Hematopoietic multipotent progenitor cell treated with erythropoietin and hydrocortisone succinate and interleukin-3 and kit ligand, for 4 days (in vitro differentiated cells): ENCODE measurements at places on chromosomes 2 and 18.
A peak's percentile ranks its signal among the peaks of the same experiment; 100 is the strongest.

GRCh38 chr2:138493334-138493733 is 8.2 kb upstream of the SPOPL start:
- no peak for DNase-seq

DNA sequence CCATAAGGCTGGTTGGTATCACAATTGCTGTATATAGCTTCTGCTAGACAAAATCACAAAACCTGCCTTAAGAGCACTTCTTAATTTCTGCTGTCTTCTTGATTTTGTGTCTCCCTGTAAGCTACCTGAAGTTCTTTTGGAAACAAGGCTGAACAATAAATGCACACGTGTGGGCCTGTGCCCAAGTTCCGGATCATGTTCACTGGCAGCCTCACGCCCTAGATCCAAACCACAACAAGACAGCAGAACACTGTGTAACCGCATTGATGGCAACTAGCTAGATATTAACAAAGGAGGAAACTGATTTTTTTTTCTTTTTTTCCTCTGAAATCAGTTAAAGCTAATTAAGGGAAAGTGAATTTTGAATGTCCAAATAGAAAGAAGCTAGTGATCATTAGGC is 81.5 kb upstream of the LYPD6B start:
- peak; percentile 30 for DNase-seq

DNA sequence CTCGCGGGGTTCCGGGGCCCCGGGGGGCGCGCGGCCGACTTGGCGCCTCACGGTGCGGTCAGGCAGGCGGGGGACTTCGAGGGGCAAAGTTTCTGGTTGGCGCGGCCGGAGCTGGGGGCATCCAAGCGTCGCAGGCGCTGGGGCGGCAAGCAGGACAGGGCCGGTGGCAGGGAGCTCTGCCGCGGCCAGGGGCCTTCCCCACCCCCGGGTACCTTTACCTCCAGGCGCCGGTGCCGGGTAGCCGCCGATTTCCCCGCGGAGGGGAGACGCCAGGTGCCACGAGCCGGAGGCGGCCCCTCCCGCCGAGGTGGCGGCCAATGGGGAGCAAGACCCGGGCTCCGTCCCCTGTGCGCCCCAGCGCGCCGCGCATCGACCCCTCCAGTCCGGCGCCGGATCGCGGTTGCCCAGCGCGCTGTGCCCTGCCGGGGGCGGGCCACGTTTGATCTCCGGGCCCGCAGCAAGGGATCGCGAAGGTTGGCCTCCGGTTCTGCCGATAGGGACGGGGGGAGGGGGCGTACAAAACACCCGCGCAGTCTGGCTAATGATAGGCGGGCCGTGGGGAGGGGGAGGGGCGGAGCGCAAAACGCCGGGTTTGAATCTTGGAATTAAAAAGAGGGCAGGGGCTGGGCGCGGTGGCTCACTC is at the start of gene ST8SIA5:
Gene ST8SIA5 (minus strand): TSS at position 495 of the 643 bp plus-strand sequence. CDS start 545 bp downstream, outside the sequence.
- DNase-seq, result peak; percentile 25

- no peak for DNase-seq
These were observed 296.2 kb upstream of the SALL3 start for GRCh38 chr18:78683191-78684010.

DNA sequence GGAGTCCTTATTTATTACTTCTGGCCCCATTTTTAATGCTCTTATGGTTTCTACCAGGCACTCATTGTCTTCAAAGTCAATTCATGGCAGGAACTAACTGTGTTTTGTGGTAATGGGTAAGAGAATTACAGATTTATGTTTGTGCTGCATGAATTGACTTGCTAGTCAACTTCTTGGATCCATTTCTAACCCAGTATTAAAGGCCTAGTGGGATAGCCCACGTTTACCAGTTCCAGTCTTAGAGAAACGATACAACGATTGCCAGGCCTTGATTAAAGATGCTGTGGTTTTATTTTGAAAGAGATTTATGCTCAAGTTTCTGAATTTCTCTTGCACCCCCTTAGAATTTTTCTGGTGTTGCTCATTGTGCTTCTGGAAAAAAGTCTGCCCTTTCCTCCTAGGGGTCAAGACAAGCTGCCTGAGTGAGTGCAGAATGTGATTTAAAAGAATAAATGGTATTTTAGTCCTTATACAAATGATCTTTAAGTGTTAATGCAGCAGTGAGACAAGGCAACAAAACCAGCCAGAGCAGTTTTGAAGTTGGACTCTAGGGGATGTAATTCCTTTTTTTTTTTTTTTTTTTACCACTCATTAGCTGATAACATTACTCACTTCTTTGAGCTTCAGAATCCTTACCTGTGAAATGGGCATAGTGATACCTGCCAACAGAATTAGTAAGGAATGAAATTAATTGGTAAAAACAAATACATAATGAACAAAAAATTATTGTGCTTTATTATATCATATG is 101.5 kb downstream of the ARHGAP15 start:
- DNase-seq, result no peak

- peak; percentile 71 for DNase-seq
These were observed 216.3 kb downstream of the ANAPC1 start for GRCh38 chr2:111667542-111668273.

DNA sequence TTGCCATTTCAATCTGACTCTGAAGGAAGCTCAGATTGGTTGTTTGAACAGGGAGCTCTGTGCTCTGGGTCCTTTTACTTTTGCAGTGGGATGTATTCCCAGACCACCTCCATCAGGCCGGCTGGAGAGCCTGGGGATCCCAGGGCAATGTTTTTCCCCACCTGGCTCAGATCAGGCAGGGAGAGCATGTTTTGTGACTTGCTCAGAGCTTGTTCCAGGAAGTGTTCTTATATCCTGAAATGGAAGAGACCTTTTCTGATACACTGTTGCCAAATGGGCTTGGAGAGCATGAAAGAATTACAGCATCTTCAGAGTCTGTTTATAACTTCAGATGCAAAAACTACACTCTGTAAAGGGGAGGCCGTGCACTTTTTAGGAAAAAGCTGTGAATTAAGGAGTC is 56.0 kb downstream of the LIPG start:
- no peak for DNase-seq

- peak; percentile 77 for DNase-seq
These were observed 77.4 kb downstream of the DYSF start for GRCh38 chr2:71530641-71531332.

DNA sequence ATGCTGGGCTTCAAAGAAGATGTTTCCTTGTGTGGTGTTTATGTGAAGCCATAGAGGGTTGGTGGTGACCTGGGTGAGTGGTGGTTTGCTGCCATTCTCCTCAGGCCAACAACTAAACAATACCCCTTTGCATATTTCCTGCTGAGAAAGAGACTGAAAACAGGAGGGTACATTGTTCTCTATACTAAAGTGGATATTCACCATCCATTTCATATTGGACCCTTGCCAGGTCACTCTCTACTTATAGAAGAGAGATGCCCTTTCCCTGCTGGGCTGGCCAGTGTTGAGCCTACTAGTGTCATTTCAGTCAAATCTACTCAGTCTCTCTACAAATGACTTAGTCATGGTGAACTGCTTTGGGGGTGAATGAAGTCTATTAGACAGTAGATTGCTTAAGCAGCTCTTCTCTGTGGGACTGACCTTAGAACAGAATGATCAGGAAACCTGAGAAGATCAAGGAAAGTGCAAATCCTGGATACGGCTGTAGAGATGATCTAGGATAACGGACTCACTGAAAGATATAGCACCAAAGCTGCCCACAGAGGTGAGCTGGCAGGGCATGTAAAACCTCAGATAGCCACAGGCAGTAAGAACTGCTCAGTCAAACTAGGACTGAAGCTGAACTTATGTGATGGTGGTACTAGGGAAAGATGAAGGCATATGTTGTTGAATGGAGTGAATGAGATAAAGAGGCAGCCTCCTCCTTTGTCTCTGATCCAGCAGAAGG is 154.9 kb downstream of the MYO3B start:
- DNase-seq, result no peak

DNA sequence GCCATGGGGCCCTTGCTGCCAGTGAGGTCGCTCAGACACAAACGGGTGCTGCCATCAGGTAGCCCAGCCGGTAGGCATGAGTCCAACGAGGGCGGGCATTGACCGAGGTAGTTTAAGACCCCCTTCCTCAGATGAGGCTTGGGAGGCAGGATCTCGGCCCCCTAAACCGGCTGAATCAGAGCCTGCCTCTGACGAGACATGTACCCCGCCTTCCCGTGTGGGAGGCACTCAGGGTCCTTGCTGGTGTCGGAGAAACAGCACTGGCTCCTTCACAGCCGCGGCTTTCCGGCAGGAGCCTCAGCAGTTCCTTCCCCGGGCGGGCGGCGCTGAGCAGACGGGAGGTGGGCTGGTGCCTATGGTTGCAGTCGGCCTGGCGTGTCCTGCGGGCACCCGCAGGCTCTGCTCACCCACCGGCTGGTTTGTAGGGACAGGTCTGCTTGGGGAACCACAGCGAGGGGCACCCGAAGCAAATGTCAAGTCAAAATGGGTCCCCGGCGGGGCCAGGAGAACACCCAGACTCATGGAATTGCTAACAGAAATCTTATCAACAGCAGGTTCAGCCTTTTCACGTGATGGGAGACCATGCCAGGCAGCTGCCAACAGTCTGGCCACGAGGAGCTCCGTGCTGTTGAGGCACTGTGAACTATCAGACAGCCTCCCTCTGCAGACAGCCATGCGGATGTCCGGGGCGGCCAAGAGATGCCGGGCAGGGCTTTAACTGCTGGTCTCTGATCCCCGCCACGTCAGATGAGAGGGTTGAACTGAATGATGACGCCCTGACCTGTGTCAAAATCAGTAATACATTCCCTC is 2.8 kb downstream of the KCNG2 start:
- no peak for DNase-seq

DNA sequence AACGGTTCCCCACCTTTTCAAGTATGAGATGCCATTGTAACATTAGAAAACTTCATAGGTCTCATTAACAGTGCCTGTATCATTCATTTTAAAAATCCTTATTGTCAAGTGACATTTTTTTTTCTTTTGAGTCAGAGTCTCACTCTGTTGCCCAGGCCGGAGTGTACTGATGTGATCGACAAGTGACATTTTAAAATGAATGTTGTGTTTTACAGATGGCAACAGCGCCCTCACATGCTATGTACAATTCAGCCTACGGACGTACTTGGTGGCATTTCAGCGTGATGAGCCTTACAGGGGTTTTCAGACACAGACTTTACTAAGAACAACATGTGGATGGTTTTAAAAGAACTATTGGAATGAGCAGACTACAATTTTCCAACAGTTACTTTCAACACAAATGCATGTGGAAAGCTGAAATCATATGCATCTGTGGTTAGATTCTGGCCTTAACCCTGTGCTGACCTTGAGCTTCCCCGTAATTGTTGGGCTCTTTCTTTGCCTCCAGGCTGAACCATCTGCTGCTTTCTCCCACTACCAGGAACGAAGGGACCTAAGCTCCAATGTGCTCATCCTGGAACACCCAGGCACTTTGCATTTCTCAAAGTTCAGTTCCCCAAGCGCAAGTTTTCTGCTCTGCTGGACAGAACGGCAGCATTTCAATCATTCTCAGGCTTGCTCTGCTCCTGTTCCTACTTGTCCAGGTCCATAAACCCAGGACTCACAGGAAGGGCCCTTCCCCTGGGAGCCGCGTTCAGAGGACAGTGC is 119.9 kb upstream of the NDUFV2 start:
- DNase-seq, result peak; percentile 77

GRCh38 chr2:214796911-214797310 is 12.6 kb downstream of the BARD1 start:
- DNase-seq, result no peak

GRCh38 chr2:104938231-104938941 is 84.5 kb downstream of the POU3F3 start:
- DNase-seq, result no peak

DNA sequence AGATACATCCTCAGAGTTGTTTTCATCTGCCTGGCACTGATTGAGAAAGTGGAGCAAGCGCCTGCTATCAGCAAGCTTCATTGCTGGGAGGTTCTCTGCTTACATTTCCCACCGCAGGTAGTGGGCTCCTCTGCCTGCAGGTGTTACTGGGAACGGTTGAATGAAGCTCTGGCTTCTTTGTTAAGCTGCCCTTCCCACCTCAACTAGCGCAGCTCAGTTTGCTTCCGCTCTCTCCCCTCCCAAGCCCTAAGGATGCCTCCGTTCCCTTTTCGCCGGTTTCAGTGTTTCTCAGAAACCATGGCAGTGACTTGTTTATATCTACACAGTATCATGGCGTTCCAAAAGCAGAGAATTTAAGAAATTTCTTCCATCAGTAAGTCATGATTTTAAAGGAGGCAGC is 72.2 kb upstream of the B3GNT7 start:
- no peak for DNase-seq
